ENCODE measurements at places on chromosomes 1 and 21.
A peak's percentile ranks its signal among the peaks of the same experiment; 100 is the strongest.

- no peak for DNase-seq
Observed at GRCh38 chr1:159030311-159030710, 20.6 kb downstream of the IFI16 start.

GRCh38 chr1:31624309-31624708 lies 6.8 kb downstream of the HCRTR1 start:
- DNase-seq: no peak

DNA sequence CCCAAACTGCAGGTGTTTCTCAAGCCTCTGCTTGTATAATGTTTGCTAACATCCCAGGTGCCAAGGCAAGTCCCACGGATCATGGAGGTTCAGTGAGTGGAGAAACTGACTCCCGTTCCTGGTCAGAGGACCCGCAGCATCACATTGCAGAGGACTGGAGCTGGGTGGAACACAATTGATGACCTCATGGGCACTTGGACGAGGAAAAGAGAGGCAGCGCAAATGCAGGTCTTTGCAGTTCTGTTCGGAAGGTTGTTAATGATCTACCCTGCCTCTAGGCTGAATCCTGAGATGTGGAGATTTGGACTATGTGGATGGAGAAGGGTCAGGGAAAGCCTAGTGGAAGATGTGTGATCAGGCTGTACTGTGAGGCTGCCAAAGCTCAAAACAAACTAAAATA lies 192.9 kb downstream of the DUSP10 start:
- DNase-seq: no peak

- DNase-seq: no peak
Observed at GRCh38 chr1:181135815-181136737, 47.6 kb downstream of the IER5 start.

DNA sequence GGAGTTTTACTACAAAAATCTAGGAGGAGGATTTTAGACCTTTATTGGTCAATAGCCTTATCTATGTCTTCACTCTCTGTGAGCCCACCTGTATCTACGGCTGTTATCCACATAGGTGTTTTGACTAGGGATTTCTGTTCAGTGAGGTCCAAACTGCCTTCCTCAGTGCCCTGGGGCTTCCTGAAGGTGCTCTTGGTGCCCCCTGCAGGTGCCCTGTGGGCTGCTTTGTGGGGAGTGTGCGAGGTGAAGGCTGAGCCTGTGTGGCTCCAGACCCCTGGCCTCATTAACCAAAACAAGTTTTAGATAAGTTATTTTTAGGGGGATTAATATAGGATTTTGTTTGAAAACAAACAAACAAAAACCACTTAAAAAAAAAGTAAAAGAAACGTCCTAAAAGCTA lies 122.5 kb downstream of the KIF26B start:
- DNase-seq: no peak

- DNase-seq: peak; percentile 32
Observed at GRCh38 chr1:111399792-111400610, 27.5 kb downstream of the OVGP1 start.

- no peak for DNase-seq
Observed at GRCh38 chr1:116286541-116286971, 86.5 kb upstream of the ATP1A1 start.

- DNase-seq: no peak
Observed at GRCh38 chr21:34885626-34886239, 163.4 kb downstream of the RUNX1 start.

- peak; percentile 27 for DNase-seq
Observed at GRCh38 chr1:205285381-205286101, 36.0 kb downstream of the NUAK2 start.

- no peak for DNase-seq
Observed at GRCh38 chr1:40782371-40782956, 1.1 kb upstream of the KCNQ4 start.
